ENCODE measurements at places on chromosomes 6 and 20.
A peak's percentile ranks its signal among the peaks of the same experiment; 100 is the strongest.

GRCh38 chr6:131669891-131670290 lies 31.3 kb downstream of the OR2A4 start:
- DNase-seq, result no peak

- no peak for DNase-seq
Observed at GRCh38 chr20:8504030-8504429, 372.0 kb downstream of the PLCB1 start.

- no peak for DNase-seq
Observed at GRCh38 chr6:15413466-15414234, 167.8 kb downstream of the JARID2 start.

GRCh38 chr6:84462698-84463097 lies 235.3 kb upstream of the CEP162 start:
- peak; percentile 69 for DNase-seq

DNA sequence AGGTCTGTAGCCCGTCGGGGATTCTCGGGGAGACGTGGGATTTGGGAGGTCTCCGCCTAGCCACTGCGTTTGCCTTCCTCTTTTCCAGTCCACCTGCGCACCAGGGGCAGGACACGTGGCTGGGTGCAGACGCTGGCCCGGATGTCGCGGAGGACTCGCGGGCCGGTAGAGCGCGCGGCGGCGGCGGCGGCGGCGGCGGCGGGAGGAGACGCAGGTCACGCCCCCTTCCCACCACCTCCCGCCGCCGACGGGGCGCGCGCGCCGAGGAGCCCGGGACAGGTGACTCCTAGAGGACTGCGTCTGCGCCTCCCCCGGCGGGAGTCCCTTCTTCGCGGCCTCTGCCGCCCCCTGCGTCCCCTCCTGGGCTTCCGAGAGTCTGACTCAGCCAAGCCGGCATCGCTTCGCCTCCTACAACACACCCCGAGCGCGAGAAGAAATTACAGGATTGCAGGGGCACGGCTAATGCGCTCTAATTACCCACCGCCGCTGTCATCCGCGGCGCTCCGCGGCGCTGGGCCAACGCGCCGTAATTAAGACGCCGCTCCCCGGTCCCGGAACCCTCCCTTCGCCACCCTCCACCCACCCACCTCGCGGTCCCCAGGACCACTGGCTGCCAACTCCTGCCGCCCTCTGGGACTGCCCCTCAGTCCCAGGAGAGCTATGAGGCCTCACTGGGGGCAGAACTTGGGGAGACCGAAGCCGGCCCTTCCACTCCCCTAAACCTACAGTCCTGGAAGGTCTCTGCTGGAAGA lies 124.5 kb downstream of the MRPL14 start:
- DNase-seq, result no peak

GRCh38 chr6:170440437-170440836 lies 112.7 kb downstream of the PSMB1 start:
- DNase-seq, result no peak

- DNase-seq, result no peak
Observed at GRCh38 chr20:1446536-1446935, 20.1 kb downstream of the NSFL1C start.

Data from HT1080 (cell line).